ENCODE measurements at places on chromosomes 5 and 9.

DNA sequence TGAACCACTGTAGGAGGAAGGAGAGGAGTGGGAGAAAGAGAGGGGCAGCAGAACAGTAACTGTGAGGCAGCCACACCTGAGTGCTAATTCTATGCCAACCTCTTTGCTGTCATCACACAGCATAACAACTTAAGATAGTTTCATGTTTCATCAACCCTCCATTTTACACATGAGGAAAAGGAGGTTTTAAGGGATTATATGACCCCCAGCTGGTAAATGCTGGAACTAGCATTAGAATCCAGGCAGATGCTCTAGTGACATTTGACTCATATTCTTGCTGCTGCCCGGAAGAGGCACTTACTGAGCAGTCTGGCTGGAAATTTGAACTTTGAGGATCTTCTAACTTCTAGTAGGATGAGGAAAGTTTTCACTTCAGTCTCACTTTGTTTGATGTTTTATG lies 24.1 kb upstream of the VLDLR start:
- DNase-seq: no peak

- DNase-seq: no peak
Measured at GRCh38 chr9:124789531-124789930, 12.6 kb downstream of the OLFML2A start.

GRCh38 chr9:34124926-34125325 lies 1.6 kb downstream of the DCAF12 start:
- DNase-seq: no peak

DNA sequence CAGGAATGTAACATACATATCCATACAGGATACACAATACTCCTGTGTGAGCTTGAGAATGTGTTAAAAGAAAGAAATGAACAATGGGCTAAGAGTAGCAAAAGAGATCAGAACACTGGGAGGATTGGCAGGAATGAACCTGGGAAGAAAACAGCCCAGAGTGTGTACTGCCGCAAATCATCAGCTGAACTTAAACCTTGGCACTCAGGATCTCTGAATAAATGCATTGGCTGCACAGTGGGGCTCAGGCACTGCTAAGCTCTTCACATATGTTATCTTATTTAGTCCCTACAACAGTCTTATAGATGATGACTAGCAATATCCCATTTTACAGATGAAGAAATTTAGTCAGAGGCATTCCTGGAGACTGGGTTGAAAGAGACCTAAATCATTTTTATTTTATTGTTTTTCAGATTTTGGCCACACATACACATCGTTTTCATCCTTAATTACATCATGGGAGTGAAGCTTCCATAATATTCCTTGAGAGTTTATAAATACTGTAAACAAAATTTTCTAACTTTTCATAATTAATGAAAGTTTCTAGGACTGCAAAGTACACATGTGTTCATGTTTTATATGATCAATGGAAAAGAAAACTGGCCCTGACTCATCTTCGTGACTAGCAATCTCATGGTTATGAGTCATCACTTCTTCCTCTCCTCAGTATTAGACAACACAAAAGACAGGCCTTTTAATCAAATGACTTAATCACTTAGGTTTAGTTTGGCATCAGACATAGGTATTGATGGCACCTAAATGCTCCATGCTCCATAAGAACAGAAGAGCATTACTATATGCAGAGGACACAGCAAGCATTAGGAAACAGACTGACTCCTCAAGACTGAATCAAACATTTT lies 59.2 kb downstream of the CDH18 start:
- DNase-seq: no peak

GRCh38 chr5:143434261-143435209 lies 31.0 kb upstream of the NR3C1 start:
- no peak for DNase-seq

- DNase-seq: no peak
Measured at GRCh38 chr5:82044010-82044409, 72.2 kb downstream of the ATG10 start.

DNA sequence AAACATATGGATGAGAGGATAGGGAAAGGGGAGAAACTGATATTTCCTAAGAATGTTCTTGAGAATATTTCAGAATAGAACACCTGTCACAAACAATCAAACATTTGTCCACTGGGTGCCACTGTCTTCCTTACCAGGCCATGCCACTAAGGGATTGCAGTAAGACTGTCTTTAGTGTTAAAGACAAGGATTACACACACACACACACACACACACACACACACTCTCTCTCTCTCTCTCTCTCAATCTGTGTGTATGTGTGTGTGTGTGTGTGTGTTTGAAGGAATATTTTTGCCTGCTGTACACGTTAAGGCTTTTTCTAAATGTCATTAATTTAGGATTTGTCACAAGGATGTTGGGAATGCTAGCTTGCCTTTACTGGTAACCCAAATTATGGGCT lies 54.4 kb downstream of the CCDC192 start:
- DNase-seq: no peak

GRCh38 chr5:20605732-20606525 lies 617.9 kb upstream of the CDH18 start:
- no peak for DNase-seq

GRCh38 chr9:8186560-8186959 lies 387.0 kb upstream of the DMAC1 start:
- no peak for DNase-seq

GRCh38 chr5:32645246-32645645 lies 59.9 kb downstream of the SUB1 start:
- no peak for DNase-seq

DNA sequence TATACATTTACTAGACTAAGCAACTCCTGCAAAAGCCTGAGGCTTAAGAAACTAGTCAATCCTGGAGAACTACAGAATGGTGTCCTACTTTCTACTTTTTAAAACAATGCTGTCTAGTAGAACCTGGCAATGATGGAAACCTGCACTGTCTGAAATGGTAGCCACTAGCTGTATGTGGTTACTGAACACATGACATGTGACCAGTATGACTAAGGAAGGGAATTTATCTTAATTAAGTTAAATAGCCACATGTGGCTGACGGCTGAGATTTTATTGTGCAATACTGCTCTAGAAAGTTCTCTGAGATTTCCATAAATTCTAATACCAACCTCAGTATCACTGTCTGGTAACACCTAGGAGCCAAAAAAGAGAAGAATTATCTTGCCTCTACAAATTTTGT lies 44.9 kb upstream of the RAPGEF6 start:
- DNase-seq: no peak

Data from NCI-H187 (cell line).